Foreskin keratinocyte (primary cell): ENCODE measurements at places on chromosomes 3 and 15. TPM values are rescaled to one million over a fixed set of nuclear protein-coding genes. Genes with fewer than 3 reads are reported as not detected.

DNA sequence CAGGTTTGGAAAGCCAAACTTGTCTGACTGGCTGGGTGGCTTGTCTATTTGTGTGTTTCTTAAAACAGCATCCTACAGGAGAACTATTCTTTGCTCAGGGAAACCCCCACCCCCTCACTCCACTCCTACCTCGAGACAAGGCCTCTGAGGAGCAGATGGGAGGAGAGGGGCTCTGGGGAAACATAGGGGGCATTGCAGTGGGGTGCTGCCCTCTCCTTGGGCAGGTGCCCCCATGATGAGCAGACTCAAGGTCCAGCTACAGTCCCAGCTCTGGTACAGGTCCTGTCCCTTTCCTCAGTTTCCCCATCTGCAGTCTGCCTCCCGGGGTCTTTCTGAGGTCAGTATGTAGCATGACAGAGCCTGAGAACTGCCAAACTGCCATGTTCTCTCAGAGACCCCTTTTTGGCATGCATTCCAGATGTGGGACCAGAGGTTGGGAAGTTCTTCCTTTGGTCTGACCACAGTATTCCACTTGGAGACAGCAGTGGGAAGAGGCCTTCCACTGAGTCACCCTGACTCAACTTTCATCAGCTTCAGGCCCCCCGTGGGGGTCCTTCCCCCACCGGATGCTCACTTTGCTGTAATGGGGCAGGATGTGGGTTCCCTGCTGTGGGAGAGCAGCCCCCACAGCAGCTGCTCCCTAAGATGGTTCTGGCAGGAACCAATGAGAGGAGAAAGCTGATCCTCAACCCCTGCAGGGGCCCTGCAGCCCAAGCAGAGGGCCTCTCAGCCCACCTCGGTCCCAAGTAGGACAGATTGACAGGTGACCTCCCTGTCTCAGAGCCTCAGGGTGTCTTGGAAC is 32.3 kb upstream of the CYP11A1 start:
- DNase-seq = peak; percentile 61

DNA sequence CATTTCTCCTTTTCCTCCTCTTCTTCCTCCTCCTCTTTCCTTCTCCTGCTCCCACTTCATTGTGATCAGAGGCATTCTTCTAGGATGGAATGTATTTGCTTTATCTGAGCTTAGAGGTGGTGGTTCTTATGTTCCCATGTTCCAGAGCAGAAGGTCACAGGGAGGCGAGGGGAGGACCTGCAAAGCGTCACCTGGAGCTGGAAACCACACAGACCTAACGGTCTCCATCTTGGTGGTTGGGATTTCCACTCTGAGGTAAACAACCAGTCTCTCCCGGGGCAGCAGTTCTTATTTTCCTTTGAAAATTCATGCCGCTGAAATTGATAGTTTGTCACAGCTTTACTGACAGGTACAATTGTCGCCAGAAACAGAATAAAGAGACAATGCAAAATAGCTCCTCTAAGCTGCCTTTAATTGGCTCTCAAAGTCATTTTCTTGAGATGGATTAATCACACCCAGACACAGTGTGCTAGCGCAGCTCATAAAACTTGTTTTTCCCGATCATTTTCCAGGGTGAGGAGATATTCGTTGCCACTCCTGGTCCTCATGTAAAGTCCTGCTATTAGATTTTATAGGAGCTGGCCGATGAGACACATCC is 16.9 kb upstream of the AGBL1 start:
- no peak for DNase-seq

- DNase-seq = no peak
Observed at GRCh38 chr3:126530171-126531050, 6.5 kb downstream of the CHST13 start.

DNA sequence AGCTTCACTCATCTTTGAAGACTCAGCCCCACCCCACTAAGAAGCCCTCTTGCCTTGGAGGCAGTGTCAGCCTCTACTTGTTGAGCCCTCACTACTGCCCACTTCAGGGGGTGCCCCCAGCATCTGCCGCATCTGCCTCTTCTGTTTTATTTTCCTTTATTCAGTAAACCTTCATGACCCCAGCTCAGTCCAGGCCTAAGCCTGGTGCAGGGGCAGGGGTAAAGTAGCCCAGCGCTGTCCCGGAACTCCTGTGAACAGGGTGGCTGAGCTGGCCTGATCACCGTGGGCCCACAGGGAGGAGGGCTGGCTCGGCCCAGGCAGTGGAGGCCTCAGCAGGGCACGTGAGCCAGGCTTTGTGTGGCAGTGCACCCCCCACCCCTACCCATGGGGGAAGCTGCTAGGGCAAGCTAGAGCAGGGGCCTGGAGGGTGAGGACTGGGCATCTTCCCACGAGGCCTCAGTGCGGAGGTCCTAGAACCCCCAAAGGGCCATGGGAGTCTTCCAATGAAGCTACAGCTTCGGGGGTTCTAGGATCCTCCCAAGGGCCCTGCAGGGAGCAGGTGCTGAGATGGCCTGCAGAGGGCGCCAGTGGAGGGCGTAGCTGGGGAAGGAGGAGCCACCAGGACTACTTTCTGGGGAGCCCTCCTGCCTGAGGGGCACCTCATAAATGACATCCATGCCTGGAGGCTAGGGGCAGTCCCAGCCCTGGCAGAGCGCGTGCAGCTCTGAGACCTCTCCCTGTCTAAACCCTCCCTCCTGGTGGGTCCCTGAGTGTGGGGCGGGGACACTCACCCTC is 36.0 kb downstream of the TSPAN3 start:
- DNase-seq = no peak

DNA sequence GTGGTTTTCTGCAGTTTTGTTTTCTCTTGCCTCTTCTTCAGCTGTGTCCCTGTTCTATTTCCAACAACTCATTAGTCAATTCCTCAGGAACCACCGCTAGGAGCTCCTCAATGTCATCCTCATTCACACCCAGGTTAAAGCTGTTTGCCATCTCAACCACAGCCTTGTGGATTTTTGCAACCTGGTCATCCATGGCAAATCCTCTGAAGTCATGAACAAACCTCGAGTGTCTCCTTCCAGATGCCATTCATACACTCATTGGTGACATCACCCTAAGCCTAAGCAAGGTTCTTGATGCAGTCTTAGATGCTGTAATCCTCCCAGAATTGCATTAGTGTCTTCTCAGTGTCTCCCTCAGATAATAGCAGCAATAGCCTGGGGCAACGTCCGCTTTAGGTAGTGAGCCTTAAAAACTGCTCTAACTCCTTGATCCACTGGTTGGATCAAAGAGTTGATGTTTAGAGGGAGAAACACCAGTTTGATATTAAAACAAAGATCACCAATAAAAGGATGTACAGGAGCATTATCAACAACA is 31.5 kb upstream of the ZNF502 start:
- no peak for DNase-seq

TPRA1 gene
- 31.5 and 34.8 TPM in 2 replicates for total RNA-seq

- peak; percentile 22 for DNase-seq
Observed at GRCh38 chr3:171258316-171258715, 201.9 kb downstream of the TNIK start.

DNA sequence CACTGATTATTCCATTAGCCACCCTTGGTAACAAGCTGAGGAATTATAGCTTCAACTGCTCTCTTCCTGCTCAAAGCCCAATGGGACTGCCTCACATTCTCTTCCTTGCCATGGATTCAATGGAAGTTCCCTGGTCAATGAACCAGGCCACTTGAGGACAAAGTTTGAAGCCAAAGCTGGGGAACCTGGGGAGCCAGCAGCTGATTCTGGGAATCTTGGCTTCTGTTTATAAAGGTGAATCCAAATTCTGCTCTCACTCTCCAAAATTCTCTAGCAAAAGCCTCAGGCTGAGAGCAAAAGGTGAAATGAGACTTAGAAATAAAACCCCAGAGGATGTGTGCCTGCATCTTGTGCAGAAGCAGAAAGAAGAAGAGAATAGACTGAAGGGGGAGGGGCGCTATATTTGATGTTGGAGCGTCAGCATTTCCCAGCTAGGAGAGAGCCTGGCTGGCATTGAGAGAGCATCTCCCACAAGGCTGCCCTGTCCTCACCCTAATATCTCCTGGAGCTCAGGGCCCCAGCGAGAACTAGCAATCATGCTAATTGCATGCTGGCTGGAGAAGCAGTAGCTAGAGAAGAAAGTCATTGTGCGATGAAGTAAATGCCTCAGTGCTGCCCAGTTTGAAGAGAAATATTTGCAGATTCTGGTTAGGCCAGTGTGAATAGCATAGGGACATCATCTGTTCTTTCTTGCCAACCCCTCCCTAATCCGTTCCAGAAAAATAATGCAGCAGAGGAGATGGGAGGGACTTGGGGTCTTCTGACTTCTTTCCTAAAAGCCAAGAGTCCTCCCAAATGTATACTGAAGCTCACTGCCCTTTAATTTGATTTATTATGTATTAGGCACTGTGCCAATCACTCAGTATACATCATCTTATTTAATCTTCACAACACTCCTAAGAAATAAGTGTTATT is 34.9 kb upstream of the GAP43 start:
- no peak for DNase-seq

TNK2 gene
- 26.7 and 29.8 TPM in 2 replicates for total RNA-seq

DNA sequence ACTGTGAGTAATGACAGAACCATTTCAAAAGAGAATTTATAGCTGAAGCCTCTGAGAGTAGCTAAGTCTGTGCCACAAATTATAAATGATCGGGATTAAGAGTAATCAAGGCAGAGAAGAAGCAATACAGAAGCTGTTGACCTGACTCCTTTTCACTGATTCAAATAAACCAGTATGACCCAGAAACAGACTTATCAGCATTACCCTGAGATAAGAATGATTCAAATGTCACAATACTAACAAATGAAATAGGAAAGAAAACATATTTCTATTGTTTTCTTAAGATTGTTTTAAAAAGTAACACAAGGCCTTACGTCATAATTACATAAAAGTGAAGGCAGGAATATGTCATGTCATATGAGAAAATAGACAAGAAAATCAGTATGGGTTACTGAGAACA is 1534.6 kb downstream of the SI start:
- no peak for DNase-seq

MYRIP gene
- not detected in 2 replicates for total RNA-seq

PRKCD gene
- 10.1 and 12.4 TPM in 2 replicates for total RNA-seq
